ENCODE measurements at places on chromosomes 6 and 20.
A peak's percentile ranks its signal among the peaks of the same experiment; 100 is the strongest.

GRCh38 chr20:32018269-32019155 lies 8.3 kb downstream of the CCM2L start:
- no peak for DNase-seq

DNA sequence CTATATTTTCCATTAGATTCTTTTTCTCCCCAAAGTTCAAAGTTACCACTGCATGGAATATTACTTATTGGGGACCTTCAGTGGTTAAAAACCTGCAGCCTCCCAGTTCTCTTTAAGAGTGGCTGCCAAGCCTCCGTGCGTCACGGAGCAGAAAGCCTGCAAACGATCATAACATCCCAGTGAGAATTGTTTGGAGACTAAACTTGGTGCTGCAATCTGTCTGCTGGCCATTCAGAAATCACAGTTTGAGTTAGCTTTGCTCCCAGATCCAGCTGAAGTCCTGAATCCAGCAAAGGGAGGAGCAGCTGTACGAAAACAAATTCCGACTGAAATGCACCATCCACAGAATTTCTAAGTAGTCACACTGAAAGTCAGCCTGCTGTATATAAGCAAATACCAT lies 213.5 kb upstream of the PDE10A start:
- no peak for DNase-seq

DNA sequence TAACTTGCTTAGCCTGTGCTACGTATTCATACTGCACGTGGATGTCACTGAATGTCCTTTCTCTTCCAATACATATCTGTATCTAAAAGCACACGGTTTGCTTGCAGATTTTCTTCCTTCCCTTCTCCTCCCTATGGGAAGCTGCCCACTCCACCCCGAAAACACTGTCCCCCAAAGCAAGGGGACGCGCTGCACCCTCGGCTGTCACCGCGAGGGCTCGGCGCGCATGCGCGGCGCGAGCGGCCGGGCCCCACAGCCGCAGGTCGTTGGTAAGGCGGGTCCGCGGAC lies 659 bp downstream of the TMX4 start:
- peak; percentile 20 for DNase-seq

DNA sequence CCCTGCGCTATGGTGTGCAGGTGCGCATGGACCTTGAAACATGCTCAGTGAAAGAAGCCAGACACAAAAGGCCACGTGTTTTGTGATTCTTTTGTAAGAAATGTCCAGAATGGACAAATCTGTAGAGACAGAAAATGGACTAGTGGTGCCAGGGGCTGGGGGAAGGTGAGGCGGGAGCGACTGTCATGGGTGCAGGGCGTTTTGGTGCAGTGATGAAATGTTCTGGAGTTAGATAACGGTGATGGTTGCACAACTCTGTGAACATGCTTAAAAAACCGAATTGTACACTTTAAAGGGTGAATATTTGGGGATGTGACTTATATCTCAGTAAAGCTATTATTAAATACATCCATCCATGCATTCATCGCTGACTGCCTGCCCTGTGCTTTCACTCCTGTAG lies 31.7 kb upstream of the NTSR1 start:
- DNase-seq: no peak

- no peak for DNase-seq
Measured at GRCh38 chr6:56148488-56149186, 98.7 kb downstream of the COL21A1 start.

GRCh38 chr6:43911354-43912115 lies 141.5 kb downstream of the VEGFA start:
- no peak for DNase-seq
